ENCODE measurements at places on chromosomes 13 and 19.
A peak's percentile ranks its signal among the peaks of the same experiment; 100 is the strongest.

GRCh38 chr13:31767175-31767900 is 28.0 kb downstream of the RXFP2 start:
- DNase-seq = no peak

DNA sequence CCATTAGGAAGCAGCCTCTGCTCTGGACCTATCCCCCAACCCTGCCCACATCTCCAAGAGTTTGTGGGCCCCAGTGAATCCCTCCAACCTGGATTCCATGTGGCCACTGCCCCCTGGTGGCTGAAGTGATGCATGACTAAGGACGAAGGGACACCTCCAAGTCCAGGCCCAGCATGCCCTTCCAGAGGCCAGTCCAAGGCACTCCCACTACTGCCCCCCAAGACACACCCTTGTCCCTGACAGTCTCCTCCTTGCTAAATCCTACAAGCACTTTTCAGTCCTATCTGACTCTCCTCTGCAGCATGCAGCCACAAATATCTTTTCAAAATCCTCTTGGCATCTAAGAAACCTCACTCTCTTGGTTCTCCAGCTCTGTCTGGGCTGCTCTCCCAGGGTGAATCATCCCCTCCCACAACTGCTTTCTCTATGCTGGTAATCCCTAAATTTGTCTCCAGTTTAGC is 33.0 kb downstream of the DEDD2 start:
- DNase-seq = peak; percentile 93

GRCh38 chr13:30179597-30180276 is 127.6 kb downstream of the KATNAL1 start:
- DNase-seq = no peak

DNA sequence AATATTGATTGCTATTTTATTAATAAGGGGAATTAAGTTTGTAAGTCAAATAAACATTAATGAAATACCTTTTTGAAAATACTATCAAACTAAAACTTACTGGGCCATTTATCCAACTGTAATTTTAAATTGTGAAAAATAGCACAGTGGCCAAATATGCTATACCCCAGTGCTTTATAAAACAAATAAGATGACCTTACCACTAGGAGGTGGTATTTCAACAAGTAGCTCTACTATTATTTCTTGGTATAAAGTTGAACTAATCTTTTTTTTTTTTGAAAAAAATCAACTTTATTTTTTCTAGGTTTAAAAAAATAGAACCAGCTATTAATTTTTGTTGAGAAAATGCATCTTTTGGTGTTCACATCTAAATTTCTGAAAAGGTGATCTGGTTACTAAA is 14.7 kb downstream of the LACC1 start:
- DNase-seq = no peak

GRCh38 chr19:32543115-32543900 is 37.7 kb upstream of the PDCD5 start:
- DNase-seq = no peak

DNA sequence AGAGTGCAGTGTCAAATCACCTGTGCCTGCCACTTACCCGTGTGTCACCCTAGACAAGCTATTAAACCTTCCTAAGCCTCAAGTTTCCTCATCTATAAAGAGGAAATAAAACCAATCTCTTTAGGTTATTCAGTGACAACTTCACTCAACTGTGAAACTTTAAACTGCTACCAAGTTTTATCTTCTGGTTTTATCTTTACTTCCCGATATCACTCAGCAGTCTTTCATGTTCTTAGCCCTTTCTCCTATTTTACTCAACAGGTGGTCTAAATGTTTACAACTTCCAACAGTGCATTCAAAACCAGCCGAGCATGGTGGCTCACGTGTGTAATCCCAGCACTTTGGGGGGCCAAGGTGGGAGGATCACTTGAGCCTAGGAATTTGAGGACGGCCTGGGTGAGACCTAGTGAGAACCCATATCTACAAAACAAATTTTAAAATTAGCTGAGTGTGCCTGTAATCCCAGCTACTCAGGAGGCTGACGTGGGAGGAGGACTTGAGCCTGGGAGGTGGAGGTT is 59.6 kb downstream of the GPALPP1 start:
- peak; percentile 33 for DNase-seq

- no peak for DNase-seq
These were observed 1.8 kb downstream of the LONP1 start for GRCh38 chr19:5718037-5718578.
